ENCODE measurements at places on chromosomes 7 and 10.

- no peak for DNase-seq
Observed at GRCh38 chr10:86293396-86293791, 73.2 kb downstream of the GRID1 start.

DNA sequence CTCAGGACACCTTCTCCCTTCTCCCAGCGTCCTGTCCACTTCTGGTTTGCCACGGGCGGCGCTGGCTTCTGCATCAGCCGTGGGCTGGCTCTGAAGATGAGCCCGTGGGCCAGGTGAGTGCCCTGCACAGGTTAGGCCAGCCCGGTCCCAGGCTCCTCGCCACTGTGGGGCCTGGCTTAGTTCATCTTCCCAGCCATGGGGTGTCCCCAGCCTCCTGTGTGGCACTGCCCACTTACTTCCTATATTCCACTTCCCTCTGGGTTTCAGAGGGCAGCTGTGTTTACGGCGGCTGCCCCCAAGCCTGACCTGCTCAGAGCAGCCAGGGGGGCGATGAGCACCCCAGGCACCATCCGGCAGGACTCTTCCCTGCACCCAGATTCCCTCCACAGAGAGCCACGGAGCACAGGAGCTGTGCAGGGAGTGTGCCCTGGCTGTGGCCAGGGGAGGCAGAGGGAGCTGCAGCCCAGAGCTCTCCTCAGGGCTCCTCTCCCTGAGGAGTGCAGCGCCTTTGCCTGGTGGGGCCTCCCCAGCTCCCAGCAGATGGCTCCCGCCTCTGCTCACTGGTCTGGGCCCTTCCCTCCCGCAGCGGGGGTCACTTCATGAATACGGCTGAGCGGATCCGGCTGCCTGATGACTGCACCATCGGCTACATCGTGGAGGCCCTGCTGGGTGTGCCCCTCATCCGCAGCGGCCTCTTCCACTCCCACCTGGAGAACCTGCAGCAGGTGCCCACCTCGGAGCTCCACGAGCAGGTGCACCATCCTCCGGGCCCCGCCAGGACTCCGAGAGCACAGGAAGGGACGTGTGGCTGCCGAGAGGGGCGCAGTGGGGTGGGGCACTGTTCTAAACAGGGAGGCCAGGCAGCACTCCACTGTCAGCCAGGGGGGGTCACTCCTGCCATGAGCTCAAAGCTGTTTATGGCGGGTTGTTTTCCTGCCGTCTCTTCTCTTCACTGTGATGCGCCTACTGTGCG, 6.4 kb downstream of the LFNG start:
- DNase-seq: no peak

- no peak for DNase-seq
Observed at GRCh38 chr10:103638948-103639347, 145.4 kb downstream of the NEURL1 start.

DNA sequence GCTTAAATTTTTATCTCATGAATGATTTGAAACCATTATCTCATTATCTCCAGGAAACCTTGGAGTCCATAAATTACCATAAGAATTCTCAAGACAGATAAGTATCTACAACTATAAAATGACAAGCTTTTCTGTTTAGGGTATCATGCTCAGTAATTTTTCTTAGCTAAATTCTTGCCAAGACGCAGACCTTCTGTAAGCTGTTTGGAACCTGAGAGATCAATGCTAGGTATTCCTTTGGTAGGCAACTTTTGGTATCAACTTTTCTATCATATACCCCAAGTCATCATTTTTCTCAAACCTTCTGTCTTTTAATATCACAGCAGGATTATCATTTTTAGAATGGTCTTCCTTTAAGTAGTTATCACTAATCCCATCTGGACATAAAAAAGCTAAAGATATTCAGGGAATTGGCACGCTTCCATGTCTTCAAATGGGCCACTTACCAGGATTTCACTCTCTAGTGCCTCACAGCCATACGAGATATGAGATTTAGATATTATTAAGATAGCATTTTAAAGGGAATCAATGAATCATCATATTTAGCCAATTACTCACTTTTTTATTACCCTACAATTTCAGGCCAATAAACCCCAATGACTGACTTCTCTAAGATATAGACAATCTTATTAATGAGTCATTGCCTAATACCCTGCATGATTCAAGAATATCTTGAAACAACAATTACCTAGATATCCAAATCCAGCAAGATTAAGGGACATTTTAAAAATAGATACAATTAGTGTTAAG, 544.1 kb downstream of the HTR7 start:
- no peak for DNase-seq

DNA sequence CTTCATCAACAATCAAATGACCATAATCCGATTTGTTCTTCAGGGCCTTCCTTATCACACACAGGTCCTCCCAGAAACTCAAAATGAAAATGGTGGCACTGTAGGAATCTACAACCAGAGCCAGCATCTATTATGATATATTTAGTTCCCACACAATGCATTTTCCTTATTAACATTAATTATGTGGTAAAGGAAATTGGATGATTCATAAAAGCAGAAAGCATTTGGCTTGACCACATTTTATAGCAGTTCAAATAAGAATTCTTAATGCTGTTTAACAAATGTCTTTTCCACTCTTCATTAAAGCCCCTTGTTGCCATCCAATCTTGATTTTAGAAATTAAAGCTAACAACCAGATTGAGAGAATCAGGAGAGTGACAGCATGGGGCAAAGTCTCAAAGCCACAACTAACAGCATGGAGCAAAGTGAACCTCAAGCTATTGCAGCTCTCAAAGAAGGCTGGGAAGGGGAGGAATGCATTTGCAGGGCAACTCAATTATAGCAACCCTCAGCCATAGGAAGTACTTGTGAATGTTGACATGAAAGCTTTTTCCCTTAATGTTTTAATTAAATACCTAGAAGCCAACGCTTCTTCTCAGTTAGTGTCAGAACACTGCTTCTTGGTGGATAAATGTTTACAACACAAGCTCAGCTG, 549.1 kb downstream of the NXPH1 start:
- no peak for DNase-seq

DNA sequence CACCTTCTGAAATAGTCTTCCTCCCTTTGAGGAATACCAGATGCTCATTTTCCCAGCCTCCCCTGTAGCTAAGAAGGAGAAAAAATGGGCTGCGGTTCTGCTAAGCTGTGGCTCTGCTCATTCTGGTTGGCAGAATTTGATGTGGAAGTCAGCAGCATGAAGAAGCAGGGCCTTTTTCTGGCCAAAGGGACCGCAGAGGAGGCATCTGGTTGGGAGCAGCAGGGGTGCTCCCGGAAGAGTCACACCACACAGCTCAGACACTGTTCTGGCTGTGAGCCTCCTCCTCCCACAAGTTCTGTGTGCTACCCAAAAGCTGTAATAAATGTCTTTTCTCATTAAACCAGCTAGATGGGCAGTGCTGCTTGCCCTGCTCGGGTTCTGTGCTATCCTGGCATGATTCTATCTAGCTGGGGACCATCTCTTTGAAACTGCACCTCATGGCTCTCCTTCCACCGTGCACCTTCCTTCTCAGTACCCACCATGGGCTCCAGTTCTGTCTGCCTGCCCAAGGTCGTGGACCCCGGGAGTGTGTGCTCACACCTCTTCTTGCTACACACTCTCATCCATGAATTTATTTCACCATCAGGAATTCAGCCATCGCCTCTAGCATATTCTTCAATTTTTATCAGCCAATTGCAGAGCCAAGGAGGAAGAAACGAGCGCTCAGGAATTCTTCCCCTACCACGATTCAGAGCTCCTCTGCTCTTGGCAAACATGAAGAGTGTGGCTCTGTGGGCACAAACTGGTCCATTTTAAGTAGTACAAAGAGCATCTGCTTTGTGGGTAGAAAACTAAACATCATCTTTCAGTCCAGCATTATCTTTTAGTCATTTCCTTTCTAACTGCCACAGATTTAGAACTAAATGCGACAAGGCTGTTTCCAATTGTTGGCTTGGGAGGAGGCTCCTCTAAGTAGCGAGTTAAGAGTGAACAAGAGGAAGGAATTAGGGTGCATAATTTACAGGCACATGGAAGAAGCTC, 76.9 kb downstream of the FAM171A1 start:
- DNase-seq: no peak

DNA sequence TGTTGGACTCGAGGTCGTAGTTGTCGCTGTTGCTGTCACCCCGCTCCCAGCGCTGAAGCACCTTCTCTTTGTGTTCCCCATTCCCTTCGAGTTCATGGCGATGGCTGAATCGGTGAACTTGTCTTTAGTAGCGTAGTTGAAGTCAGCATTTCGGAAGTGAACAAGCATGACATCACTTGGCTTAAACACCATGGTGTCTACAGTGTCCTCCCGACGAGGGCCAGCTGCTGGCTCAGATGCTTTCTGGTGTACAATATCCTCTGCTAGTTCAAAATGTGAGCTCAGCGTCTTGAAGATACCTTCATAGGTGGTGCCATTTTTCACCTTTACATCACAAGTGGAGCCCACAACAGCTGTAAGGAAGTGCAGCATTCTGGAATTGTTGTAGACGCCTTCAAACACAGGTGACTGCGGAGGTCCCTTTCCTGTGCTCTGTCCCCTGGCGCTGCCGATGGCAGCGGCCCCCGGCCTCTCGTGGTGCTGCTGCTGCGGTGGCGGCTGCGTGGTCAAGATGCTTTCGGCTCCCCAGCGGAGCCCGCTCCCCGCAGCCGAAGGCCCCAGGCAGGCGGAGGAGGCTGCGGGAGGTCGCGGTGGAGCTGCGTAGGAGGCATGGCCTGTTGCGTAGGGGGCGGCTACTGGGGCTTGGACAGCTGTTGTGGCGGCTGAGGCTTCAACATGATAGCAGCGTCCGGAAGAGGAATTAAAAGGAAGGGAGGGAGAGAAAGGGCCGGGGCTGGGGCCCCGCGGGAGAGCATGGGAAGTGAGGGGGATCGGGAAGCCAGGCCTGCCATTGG, 59.3 kb downstream of the ANKMY2 start:
- no peak for DNase-seq

DNA sequence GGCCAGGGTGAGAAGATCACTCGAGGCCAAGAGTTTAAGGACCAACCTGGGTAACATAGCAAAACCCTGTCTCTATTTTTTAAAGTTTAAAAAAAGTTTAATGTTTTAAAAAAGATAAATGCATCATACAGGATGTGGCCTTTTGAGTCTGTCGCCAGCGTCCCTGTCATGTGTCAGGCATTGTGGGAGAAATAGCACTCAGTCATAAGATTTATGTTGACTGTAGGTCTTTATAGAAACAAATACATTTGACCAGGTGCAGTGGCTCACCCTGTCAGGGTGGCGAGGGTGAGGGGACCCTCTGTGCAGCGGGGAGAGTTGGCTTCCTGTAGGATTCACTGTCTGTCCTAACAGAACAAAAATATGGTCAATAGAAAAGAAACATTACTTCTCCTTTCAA, 63.5 kb upstream of the SH2B2 start:
- DNase-seq: no peak

GRCh38 chr7:99730238-99730810, 4.7 kb downstream of the CYP3A7 start:
- DNase-seq: no peak

- DNase-seq: no peak
Observed at GRCh38 chr10:120978589-120979252, 127.6 kb downstream of the WDR11 start.

DNA sequence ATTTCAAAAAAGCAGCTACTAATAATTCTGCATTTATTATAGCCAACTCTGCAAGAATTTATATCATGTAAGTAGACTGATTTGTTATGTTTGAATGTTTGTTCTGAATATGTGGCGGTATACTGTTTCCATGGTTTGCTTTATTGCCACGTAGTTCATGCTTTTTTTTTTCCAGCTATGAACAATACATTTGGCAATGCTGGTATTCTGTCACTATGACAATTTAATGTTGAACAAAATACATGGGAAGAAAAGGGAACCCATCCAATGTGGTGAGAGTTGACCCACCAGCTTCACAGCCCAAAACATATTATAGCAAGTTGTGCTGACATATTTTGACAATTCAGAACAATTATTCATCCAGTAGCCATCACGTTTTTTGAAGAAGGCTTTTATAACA, 145.6 kb downstream of the CCDC71L start:
- DNase-seq: no peak

GRCh38 chr7:155269766-155270585, 27.7 kb upstream of the INSIG1 start:
- DNase-seq: no peak

- no peak for DNase-seq
Observed at GRCh38 chr10:110067960-110068770, 60.4 kb downstream of the ADD3 start.

DNA sequence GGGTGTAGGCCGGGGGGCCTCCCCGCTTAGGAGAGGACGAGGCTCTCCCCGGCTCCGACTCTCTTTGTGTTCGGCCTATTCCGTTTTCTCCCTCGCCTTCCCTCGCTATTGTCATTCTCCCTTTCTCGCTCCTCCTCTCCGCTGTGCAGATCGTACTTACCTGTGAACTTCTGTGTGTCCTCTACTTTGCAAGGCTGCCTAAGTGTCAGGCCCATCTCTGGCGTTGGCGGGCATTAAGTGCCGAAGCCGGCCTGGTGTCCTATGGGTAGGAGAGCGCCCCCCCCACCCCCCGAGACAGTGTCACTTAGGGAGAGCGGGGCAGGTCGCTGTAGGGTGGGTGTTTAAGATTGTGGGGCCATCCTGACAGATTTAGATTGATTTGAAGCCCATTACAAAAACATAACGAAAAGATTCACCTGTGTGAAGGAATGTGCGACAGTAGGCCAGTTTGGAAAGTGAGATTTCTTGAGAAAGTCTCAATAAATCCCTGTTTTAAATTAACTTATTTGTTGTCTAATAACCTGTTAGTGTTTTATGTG, 579 bp downstream of the RBM33 start:
- peak; percentile 4 for DNase-seq

DNA sequence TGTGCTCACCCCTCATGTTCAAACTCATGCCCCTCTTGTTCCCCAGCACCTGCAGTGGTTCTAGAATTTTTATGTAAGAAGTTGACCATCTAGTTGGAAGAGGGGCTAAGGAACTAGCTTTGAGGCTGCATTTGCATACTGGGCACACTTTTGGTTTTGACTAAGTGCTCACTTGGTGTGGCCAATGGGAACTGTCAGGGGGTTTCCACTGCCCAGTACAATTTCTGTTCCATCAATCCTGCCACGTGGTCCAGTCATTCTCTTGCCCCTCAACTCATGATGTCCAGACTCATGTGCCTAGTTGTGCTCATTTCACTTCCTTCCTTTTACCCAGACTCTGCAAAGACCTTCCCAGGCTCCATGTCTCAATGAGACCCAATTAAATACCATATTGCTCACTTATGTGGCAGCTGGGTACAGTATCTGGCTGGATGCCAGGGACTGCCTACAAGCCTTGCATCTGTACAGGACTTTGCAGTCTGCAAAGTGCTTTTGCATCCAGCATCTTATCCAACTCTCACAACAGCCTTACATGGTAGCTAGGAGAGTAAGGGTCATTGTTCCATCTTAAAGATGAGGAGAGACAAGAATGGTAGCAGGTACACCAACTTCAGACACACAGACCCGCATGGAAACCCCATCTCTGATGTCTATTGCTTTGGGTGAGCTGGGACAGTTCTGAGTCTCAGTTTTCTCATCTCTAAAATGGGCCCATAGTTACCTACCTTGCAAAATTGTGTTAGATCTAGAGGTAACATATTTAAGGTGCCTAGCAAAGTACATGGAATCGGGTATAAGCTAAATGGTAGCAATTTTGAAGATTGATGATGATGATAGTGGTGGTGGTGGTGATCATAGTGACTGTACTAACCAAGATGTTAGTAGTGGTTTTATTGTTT, 30.1 kb upstream of the KCNMA1 start:
- no peak for DNase-seq

Measured in stimulated activated CD4-positive, alpha-beta T cell treated with anti-CD3 and anti-CD28 coated beads, Interleukin-1b, Interleukin-23, amount 100 ng/mL, for 1 hour (primary cell).